ENCODE measurements at places on chromosomes 11 and 22.

GRCh38 chr11:66432597-66432996 is 6.1 kb downstream of the MRPL11 start:
- no peak for DNase-seq

DNA sequence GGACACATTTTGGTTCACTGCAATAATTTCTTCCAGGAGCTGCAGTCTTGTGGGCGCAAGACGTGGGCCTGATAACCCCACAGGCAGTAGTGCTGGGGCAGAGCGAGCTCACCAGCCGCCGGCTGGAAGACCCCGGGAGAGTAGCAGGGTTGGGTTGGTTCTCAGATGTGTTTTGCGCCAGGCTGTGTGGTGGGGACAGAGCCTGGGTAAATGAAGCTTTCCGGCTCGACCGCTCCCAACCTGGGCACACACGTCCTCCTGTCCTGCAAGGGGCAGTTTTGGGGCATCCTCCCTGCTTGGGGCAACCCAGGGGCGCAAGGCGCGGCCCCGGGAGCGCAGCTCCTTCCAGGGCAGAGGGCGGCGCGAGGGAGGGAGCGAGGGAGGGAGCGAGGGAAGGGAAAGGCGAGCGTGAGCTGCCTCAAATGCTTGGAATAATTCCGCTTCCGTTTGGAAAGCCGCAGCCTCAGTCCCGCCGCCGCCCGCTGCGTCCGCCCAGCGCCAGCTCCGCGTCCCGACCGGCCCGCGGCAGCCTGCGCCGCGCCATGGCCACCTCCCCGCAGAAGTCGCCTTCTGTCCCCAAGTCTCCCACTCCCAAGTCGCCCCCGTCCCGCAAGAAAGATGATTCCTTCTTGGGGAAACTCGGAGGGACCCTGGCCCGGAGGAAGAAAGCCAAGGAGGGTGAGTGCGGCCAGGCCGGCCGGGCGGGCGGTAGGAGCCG is at the start of gene PARVA:
TSS of gene PARVA (plus strand) at position 466 of the 718 bp plus-strand sequence. CDS start at position 543, 77 bp downstream.
- DNase-seq: peak; percentile 77

DNA sequence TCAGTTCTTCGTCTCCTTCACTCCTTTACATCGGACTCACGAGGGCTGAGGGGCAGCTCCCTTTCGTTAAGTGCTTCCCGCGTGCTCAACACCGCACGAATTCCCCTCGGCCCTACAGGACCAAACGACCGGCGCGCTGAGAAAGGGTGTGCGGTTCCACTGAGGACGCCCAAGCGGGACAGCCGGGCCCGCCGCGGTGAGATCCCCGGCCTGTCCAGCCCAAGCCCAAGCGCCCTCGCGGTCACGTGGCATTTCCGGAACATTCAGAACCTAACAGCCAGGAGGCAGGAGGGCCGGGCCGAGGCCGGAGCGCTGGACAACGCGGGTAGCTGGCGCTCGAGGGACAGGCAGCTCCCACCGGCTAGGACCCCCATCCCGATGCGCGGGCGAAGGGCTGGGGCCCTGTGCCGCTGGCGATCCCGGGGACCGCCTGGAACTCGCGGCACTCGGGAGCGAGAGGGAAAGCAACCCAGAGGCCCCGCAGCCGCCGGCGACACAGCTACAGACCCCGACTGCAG is 737 bp upstream of the STIP1 start:
- DNase-seq: no peak

- DNase-seq: no peak
These were observed 736.2 kb downstream of the BRD1 start for GRCh38 chr22:49091451-49091850.

Measured in Caki2 (cell line).